ENCODE measurements at places on chromosomes 1 and 21.

- DNase-seq, result peak; percentile 64
Measured at GRCh38 chr1:183609313-183609712, 19.1 kb upstream of the NCF2 start.

DNA sequence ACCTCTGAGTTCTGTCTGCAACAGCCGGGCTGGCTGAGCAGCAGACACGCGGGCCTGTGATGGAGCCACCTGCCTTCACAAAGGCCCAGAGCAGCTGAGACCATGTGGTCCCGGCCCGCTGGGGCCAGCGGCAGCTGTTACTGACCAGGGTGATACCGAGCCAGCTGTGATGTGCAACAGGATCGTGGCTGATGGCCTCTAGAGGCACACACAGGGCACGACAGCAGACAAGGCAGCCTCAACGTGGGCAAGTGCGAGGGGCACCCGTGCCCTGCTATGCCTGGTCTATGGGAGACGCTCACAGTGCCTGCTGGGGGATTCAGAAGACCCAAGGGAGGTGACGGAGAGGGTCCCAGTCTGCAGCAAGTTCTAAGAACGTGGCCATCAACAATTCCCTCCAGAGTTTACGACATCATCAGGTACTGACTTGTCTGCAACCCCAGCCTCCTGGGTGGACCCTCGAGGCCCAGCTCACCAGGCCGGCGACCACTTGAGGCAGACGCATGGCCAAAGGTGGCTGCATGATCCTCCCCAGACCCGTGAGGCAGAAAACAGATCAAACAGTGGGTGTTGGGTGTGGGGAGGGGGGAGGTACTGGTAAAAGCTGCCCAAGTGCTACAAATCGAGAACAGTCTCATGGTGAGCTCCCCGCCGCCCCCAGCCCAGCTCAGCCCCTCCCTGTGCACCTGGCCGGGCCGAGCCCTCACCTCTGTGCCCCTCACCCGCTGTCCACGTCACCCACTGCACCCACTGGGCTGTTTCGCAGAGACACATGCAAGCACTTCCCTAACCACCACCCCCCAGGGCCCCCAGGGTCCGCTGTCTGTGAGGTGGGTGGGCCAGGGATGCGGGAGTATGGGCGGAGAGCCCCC, 6.0 kb downstream of the POFUT2 start:
- no peak for DNase-seq

DNA sequence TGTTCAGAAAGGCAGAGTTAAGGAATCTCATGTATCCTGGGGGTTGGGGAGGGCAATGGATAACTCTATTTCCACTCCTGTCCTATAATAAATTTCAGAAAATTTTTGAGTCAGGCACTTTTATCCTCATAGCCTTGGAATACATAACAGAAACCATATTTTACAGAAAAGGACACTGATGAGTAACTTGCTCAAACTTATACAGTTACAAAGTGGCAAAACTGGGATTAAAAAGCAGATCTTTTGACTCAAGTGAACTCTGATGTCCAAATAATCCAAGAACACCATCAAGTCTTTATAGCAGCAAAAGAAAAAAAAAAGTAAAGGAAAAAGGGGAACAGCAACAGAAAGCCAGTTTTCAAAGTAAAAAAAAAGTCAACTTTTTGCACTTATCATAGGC, 36.9 kb downstream of the PHC2 start:
- DNase-seq, result no peak

- DNase-seq, result peak; percentile 41
Measured at GRCh38 chr1:27045973-27046558, 33.4 kb upstream of the TENT5B start.

GRCh38 chr1:46804027-46804889, 5.4 kb downstream of the CYP4B1 start:
- no peak for DNase-seq

GRCh38 chr1:37323486-37324377, 150.6 kb upstream of the ZC3H12A start:
- DNase-seq, result no peak

DNA sequence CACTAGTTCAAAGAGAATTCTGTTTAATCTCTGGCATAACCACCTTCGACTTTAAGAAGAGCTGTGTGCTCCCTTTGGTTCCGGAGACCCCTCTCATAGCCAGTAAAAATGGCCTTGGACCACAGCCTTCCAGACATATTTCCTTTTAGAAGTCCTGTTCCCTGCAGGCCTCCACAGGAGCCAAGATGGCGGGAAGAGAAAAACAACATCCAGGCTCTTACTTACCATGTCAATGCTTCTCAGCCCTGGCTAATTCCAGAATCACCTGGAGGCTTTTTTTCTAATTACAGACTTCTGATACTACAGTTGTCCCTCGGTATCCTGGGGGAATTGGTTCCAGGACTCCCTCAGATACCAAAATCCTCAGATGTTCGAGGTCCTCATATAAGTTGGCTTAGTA, 362.5 kb downstream of the PBX1 start:
- no peak for DNase-seq

- DNase-seq, result no peak
Measured at GRCh38 chr1:96338622-96339021, 383.0 kb upstream of the PTBP2 start.

DNA sequence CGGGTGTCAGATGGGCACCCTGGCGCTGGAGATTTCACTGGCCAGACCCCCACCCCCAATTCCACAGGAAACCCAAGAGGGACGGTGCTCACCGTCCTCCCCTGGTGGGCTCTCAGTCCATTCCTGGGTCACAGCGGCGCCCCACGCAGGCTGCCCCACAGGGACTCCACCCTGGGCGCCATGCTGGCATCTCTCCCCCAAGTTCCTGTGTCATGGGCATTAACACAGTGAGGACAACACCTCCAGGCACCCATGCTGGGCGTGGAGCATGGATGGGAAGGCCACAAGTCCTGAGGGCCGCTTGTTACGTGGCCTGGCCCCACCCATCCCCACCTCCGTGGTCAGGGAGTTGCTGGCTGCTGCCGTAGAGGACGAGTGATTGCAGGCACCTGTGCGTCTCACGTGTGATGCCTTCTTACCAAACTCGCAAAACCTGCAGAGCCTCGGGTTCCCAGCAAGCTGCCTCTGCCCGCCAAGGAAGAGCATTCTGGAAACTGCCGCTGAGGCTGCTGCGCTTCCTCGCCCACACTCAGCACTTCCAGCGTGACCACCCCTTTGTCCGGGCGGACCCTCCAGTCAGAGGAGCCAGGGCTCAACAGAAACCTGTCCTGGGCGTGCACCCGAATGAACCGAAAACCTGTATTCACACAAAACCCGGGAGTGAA, 60.3 kb downstream of the SLX9 start:
- DNase-seq, result no peak

DNA sequence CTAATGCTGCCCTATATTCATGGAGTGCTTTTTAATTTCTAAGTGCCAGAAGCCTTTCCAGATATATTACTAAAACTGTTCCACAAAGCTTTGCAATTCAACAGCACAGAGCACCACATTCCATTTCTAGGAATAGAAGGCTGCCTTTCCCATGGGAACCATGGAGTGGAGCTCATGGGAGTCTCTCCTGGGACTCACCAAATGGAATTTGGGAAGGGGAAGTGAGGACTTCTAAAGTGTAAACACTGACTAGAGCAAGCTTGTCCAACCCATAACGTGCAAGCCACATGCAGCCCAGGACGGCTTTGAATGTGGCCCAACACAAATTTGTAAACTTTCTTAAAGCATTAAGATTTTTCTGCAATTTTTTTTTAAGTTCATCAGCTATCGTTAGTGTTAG, 190.4 kb upstream of the TNR start:
- no peak for DNase-seq

DNA sequence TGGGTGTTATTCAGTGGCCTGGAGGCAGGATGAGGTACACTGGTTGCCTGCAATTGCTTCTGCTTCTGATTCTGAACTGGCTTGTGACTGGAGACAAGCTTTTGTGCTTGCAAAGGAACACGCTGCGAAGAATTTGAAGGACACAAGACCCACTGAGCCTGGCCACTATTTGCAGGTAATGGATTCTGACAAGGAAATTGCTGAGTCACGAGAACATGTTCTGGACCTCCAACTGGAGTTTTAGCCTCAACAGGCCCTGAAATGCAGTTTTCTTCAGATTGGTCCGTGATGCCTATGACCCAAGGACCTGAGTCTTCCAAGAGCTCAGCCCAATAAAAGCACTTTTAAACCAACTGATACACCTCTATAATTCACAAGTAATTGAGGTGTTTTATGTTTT, 4.6 kb downstream of the RAB3GAP2 start:
- no peak for DNase-seq

DNA sequence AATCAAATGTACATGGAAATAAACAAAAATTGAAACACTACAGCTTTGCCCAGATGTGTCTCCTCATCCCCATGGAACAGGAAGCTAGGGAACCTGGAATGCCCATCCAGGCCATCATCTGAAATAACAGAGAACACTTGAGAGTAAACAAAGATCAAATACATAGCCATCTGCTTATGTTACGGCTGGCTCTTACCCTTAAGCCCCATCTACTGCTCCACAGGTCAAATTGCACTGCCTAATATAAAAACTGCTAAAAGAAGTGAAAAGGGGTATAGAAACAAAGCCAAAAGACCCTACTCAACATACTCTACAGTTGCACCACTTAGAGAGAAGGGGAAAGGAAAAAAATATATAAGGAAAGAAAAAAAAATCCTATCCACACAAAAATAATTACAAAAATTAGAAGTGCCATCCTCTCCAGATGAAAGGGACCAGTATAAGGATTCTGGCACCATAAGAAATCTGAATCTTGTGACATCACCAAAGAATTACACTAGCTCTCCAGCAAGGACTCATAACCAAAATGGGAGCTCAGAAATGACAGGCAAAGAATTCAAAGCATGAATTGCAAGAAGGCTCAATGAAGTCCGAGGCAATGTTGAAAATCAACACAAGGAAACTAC, 26.9 kb downstream of the OR6Y1 start:
- no peak for DNase-seq

GRCh38 chr1:160675641-160676410, 29.0 kb upstream of the SLAMF1 start:
- DNase-seq, result peak; percentile 78

DNA sequence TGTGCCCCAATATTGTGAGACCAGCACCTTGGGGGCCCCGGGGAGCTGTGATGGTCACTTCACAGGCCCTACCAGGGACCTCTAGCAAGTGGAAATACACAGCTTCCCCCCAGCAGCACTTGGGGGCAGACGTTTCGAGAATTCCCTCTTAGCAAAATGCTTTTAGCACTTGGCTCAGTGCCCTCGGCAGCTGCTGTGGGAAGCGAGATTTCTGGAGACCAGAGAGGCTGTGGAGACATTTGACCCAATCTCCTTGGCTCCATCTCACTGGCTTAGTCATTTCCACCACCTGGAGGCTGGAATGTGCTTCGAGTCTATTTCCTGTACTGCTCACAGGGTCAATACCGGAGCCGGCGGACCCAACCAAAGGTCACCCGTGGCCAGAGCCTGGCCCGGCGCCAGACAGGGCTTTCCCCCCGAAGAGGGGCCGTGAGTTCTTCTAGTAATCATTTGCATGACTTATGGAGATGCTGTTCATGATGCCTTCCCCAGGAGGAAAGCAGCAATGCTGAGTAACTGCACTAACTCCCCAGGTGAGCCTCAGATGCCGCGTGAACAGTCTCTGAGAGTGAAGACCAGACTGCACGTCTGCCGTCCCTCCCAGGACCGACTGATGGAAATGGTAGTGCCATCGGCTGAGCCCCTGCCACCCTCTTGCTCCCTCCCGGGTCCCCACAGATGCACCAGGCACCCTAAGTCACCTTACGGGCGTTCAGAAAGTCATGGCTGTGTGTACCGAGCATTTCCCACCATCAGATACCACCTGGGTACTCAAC, 4.4 kb upstream of the C2CD2 start:
- no peak for DNase-seq

GRCh38 chr1:67584938-67585337, 100.1 kb upstream of the GADD45A start:
- no peak for DNase-seq

DNA sequence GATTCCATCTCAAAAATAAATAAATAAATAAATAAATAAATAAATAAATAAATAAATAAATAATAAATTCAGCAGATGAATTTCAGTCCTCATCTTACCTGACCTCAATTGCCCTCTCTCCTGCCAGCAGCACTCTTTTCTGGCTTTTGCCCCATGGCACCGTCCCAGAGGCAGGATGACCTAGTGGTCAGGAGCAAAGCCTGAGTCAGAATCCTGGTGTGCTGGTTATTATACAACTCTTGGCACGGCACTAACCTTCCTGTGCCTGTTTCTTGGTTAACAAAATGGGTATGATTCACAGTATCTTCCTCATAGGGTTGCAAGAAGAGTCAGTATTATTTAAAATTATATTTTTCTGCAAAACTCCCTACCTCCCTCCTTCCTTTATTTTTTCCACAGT, 43.0 kb downstream of the NKAIN1 start:
- DNase-seq, result no peak

GRCh38 chr1:173023343-173023742, 27.4 kb downstream of the TNFSF18 start:
- DNase-seq, result no peak

DNA sequence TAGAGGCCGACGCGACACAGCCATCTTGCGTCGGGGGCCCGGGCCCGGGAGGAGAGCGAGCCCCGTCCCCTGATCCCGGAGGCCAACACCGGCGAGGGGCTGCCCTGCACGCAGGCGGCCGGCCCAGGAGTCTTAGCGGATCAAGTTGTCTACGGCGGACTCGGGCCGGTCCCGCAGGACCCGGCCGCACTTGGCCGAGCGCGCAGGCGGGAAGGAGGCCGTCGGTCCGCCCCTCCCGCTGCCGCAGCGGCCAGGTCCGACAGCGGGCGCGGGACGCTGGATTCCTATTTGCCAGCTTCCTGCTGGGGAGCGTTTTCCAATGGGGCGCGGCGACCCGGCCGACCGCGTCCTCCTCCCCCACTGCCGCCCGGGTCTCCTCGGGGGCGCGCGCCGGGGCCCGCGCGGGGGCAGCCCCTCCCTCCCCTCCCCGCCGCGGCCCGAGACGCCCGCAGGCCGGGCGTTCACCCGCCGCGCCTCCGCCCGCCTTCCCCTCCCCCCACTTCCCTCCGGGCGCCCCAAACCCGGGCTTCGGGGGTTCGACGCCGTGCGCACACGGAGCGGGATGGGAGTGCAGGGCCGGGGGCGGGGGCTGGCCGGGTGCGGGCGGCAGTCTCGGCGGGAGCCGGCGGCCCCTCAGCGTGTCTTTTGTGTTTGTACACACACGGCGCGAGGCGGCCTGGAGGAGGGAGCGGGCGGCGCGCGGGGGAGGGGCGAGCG, 517 bp upstream of the H3-3A start:
- DNase-seq, result peak; percentile 46

DNA sequence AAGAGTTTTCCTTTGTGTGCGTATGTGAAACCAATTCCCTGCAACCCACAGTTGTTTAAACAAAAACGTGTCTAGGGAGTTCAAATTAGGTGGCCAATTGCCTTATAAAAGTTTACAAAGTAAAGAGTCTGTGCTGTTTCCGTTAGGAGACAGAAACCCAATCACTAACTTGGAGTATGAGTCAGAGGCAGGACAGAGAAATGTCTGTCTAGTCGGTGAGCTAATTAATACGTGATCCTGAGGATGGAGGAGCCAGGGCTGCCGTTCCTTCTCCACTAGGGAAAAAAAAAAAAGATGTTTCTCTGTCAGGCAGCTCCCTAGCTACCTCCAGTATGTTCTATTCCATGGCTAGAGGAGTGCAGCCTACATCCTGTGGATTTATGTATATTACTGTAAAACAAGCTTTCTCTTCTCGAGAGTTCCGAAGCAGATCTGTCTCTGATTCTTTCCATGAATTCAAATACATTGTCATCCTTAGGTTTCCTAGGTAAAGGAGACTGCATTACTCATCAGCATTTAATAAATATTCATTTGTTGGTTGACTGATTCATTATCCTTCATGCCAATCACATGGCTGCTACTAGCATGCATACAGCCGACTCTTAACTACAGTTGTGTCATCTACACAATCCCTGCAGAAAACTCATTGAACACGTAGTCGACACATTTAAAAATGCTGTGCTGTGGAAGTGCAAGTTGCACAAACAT, 430.6 kb downstream of the KIF26B start:
- DNase-seq, result no peak

Data from CD4-positive, alpha-beta T cell treated with Interleukin-15 for 1 hour (primary cell).